8988T (cell line): ENCODE measurements at places on chromosomes 2 and 18.

- DNase-seq, result no peak
Observed at GRCh38 chr2:74041182-74041581, 56.5 kb downstream of the TET3 start.

DNA sequence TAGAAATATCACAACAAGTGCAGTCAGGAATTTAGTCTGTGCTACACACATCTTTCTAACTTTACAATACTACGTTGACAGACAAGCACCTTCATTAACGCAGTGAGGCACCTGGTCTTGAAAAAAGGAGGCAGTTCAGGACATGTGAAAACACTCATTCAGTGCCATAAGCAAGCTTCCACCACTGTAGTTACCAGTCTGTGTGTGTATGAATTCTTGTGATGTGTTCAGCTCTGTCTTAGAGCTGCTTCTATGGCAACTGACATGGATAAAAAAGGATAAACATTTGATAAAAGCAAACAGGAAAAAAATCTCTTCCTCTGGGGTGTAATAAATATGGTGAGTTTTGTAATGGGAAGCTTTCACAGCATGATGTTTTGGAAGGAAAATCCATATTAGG lies 623.8 kb upstream of the NXPH2 start:
- DNase-seq, result no peak

DNA sequence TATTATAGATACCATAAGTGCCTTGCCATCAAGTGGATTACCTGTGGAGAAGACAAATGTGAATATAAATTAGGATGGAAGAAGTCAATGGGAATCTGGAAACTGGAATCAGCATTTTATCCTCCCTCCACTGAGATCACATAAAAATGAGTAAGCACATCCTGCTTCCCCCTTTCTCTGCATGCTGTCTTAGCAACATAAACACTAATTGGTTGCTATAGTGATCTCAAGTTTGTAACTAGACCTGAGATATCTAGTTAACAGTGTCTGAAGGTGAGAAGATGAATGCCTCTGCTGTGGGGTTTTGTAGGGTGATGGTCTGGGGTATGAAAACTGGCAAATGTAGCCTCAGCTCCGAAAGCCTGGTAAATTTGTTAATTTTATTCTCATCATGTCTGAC lies 1357.5 kb upstream of the CELF4 start:
- DNase-seq, result no peak

- DNase-seq, result no peak
Observed at GRCh38 chr2:197113275-197113711, 186.8 kb upstream of the PGAP1 start.

- DNase-seq, result no peak
Observed at GRCh38 chr18:65704046-65704445, 46.8 kb upstream of the CDH7 start.

- no peak for DNase-seq
Observed at GRCh38 chr18:74488354-74488753, 7.8 kb upstream of the CNDP2 start.

DNA sequence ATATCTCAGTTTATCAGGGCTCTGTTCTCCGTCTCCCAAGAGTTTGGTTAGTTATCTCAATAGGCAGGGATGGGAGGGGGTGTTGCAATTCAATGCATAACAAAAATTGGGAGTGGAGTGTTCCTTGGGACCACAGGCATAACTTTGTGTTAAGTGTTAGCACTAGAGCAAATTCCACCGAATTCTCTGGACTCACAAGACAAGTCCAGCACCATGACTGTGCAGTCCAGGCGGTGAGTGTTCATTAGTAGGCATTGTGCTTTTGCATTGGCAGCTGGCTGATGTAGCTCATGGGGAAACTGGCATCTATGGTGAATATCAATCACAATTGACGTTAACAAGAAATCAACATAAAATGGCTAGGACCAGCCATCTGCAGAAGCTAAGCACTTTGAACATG lies 79.0 kb upstream of the CABLES1 start:
- DNase-seq, result no peak

- no peak for DNase-seq
Observed at GRCh38 chr2:230012267-230012884, 56.3 kb downstream of the SLC16A14 start.

DNA sequence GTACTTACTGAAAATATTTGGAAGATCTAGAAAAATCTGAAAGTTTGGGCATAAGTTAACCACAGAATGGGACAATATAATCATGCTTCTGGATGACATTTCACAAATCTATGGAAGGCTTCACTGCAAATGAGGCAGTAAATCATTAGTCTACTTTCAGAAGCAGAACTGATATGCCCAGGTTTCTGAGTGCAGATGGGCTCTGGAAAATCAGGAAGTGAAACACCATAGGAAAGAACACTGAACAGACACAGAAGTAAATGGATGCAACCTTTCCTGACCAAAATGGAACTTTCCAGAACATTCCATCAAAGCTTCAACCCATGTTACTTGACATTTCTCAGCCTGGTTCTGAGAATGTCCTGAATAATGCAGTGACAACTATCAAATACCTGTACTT lies 55.1 kb downstream of the KCNG3 start:
- no peak for DNase-seq

GRCh38 chr2:100568989-100569388 lies 6.2 kb downstream of the PDCL3 start:
- DNase-seq, result no peak
